ENCODE measurements at places on chromosomes 11 and 22.

DNA sequence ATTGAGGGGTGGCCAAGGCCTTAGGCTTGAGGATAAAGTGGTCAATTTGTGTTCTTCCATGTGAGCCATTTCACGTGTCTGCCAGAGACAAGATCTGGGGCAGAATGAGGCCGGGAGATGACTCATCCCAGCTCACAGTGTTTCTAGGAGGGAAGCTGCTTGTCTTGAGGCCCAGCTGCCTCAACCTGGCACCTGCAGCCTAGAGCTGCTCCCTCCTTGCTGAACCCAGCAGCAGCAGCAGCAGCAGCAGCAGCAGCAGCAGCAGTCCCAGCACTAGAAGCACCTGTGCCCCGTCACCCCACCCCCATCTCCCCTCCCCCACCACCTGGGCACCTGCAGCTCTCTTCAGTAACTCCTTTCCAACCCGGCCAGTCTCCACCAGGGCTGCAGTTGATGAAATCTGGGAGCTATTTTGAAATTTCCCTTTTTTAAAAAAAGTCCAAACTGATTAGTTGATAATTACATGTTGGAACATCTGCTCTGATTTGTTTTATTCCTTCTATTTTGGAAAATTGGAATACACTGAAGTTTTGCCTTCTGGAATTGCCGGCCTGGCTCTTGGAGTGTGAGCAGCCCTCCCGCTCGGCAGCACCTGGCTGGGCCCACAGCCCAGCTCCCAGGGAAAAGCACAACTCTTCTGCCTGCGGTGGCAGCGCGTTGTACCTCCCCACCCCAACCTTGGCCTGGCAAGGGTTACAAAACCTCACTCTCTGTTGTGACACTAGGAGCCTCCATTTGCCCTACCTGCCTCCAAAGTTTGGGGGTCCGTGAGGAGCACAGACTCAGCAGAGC, 143.5 kb downstream of the NXPE2 start:
- DNase-seq: no peak

DNA sequence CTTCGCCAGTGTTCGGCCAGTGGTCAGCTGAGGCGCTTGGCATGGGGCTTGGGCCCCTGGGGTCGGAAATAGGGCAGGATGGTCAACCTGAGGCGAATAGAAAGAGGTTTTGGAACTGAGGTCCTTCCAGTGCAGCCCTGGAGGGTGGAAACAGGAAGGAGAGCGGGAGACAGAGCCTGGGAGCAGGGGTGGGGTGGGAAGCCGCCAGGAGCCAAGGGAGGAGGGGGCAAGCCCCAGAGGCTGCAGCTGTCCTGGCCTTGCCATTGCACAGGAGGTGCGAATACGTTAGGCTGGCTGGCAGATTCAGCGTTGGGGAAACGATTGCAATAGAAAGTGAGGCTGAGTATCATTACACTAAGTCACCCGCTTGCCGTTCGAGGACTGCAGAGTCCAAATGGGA, 13.9 kb upstream of the KCTD17 start:
- DNase-seq: no peak

- DNase-seq: no peak
These were observed 3.2 kb downstream of the ST14 start for GRCh38 chr11:130162733-130163132.

DNA sequence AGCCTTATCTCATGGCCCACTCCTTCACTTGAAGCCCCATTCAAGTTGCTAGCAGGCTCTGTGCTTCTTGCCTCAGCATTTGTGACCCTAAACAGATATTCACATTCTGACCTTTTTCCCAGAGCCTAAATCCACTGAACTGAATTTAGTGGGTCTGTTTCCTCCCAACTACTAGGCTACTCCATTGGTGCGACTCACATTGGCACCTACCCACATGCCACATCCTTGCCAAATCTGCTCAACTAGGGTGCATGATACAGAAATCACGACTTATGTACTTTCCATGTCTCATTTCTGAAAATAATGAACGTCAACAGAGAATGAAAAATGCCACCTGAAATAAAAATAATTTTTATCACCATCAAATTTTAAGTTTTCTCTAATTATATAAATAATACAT, 8.4 kb upstream of the MMP12 start:
- DNase-seq: no peak

GRCh38 chr11:870127-870413, 27.4 kb downstream of the TSPAN4 start:
- no peak for DNase-seq

GRCh38 chr11:120977266-120978137, 46.4 kb upstream of the TBCEL start:
- no peak for DNase-seq

DNA sequence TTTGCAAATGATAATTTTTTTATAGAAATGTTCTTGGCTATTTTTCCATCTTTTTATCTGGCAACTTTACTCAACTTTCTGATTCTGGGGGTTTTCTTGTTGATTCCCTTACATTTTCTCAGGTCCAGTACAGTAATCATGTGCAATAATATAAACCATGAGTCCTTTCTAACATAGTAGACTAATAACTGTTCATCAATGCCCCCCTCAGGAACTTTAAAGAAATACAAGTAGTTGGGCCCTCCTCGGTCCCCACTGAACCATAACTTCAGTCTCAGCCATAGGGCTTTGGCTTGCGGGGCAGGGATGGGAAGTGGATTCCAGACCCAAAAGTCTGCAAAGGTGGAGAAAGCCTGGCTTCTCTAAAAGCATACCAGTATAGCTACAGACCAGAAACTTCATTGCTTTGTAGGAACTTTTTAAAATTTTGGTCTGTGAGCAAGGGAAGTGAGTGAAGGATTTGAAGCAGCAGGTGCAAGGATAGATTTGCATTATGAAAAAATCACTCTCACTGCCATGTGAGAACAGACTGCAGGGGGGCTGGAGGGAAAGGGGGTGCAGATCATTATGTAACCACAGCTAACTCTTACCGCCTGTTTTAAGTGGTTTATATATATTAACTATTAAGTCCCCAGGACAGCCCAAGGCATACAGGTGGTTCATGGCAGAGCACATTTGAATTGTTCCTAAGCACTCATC, 10.4 kb upstream of the TUB start:
- no peak for DNase-seq

DNA sequence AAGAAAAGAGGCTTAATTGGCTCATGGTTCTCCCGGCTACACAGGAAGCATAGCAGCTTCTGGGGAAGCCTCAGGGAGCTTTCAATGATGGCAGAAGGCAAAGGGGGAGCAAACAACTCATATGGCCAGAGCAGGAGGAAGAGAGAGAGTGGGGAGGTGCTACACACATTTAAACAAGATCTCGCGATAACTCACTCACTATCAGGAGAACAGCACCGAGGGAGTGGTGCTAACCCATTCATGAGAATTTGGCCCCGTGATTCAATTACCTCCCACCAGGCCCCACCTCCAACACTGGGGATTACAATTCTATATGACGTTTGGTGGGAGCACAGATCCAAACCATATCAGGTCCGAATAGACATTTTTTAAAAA, 41.7 kb upstream of the APLNR start:
- no peak for DNase-seq

DNA sequence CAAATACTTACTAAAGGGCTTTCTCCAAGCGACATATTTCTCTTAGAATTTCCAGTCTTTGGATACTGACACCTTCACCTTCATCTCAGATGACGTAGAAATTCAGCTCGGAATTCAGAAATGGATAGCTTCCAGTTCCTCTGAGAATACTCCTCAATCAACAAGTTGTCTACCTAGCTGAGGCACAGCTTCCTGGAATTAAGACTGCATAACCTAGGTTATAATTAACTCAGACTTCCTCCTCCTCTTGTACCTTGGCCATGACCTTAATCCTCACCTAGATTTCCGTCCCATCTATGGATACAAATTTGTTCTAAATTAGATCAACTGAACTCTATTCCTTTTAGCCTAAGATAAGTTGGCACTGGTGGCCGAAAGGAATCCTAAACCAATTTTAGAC, 17.4 kb downstream of the ATP5MG start:
- no peak for DNase-seq

DNA sequence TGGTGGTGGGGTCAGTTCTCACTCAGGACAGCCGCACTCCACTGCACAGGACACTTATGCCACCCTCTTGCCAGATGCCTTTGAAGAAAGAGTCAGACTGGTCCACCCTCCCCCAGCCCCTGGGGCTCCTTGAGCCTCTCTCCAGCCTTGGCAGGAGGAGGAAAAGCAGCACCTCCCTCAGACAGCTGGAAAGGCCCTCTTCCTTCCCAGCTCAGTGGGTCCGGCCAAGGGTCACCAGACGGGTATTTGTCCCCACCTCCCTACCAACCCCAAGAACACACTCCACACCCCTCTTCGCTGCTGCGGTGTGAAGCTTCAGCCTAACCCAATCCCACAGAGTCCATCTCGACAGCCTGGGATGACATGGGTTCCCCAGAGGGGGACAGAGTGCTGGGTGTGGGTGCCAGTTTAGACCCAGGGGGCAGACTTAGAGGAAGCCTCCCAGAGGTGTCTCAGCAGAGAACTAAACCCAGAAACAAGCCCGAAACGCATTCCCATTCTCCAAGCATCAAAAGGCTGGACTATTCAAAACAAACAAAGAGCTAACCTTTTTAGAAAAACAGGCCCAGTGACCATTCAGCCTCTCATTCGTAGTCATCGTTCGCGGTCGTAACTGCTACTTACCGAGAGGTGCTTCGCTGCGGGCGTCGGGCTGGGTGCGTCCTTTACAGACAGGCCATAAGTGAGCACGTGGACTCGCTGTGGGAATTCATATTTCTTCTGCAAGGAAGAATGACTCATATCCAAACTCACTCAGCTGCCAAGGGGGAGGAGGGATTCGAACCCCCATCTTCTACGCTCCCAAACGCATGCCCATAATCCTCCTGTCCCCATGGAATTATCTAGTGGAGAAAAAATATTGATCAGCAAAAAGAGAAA, 57.5 kb upstream of the ANO1 start:
- no peak for DNase-seq

DNA sequence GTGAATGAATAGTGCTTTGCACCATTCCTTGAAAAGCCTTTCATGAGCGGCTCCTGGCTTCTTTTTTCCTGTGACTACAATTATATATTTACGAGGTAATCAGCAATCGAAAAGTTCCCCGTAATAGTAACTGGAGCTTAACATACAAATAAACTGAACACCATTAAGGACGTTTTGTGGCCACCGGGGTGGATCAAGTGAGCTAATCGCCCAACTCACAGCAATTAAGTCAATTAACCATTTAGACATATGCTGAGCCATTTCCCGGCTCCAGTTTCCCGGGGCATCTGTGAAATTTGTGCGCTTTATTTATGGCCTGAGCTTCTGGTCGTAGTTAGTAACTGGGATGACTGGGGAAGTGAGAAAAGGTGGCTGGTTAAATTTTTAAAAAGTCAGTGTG, 465.2 kb downstream of the MIAT start:
- DNase-seq: no peak

All from stimulated activated CD4-positive, alpha-beta T cell treated with anti-CD3 and anti-CD28 coated beads, Interleukin-12 subunit alpha, Interleukin-12 subunit beta, amount 100 ng/mL, for 4 hours (primary cell).